ENCODE measurements at places on chromosomes 7 and 10.

- DNase-seq: peak; percentile 72
Observed at GRCh38 chr7:26813432-26813831, 51.0 kb downstream of the SKAP2 start.

DNA sequence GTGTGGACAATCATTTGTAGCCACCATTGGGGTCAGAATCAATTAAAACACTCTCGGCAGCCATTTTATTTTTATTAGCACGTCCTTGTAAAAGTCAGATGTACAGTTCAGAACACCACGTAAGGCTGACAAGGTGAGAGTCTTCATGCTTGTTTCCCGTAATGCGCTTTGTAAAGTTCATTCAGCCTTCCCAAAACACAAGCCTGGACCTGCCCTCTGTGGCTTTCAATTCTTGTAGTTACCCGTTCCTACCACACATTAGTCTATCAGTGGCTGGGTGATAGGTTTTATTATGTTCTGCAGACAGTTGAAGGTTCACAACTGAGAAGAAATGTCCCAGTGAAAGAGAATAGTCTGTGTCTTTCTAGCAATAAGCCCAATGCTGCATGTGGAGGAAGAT lies 35.4 kb downstream of the GAD2 start:
- no peak for DNase-seq

DNA sequence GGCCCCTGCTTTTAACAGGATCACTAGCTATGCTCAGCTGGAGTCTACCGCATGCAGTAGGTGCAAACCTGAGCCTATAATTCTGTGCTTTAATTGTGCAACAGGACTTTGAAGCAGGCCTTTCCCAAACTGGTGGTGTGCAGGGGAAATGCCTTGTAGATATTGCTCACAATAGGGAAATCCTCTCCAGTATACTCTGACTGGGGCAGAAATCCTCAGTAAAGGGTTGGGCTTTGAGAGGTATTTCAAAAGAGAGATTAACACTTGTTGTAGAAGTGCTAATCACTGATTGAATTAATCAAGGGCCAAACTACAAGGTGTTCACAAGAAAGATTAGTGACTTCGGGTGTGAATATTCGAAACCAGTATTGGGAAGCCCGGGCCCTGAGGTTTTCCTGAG lies 58.5 kb upstream of the EXOC6 start:
- DNase-seq: no peak

DNA sequence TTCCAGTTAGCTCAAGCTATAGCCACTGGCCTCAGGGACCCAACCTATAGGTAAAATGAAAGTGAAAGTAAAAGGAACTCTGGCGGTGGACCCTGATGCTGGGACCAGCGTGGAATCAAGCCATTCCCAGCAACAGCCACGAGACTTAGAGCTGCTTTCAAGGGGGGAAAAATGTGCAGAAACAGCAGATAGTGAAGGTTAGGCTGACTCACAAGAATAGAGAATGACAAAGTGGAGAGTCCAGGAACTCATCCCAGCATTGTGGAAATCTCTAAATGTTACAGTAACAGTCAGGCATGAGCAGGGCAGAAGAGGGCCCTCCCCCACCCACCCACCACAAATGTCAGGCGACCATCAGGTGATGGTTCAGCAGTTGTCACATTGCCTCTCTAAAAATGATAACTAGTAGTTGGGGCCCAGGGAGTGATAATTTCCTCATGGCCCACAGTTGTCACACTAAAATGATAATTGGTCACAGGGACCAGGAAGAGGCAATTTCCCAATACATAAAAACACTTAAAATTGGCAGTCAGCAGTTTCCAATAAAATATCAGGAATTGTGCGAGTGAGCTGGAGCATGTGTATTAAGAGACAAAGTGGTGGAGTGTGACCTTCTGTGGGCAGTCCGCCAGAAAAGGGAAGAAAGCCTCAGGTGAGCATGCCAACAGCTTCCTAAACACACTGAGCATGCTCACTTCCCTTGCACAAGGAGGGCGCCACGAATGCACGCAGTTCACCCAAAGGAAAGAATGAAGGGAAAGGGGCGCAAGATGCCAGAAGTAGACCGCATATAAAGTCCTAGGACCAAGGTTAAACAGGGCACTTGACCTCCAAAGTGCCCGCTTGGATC lies 129.8 kb upstream of the PPP1R3A start:
- no peak for DNase-seq

DNA sequence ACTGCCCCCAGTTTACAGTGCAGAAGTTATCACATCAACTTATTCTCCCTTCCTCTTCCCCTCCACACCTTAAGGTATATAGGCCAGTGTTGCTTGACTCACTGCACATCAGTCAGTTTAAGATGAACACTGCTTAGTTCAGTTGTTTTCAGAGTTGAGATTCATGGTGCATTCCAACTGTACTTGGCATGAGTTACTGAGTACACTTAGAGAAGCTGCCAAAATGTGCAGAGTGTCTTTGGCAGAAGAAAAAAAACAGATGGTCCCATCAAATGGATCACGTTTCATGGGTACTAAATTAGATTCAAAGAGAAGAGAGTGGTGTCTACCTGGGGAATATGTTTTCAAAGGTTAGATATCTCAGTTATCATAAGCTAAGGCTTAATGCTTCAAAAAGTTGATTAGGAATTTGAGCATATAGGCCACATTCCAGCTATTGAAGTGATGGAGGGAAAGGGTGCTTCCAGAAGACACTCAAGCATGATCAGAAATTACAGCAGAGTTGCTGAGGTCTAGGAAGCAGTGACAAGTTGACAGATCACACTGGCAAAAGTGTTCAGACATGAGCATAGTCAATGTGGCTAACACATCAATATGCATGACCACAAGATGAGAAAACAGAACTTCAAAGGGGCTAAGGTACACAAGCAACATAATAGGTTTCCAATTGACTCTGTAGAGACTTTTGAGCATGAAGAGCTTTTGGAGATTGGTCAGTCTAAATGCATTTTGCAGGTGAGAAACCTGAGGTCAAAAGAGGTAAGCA lies 579.2 kb upstream of the CELF2 start:
- no peak for DNase-seq

DNA sequence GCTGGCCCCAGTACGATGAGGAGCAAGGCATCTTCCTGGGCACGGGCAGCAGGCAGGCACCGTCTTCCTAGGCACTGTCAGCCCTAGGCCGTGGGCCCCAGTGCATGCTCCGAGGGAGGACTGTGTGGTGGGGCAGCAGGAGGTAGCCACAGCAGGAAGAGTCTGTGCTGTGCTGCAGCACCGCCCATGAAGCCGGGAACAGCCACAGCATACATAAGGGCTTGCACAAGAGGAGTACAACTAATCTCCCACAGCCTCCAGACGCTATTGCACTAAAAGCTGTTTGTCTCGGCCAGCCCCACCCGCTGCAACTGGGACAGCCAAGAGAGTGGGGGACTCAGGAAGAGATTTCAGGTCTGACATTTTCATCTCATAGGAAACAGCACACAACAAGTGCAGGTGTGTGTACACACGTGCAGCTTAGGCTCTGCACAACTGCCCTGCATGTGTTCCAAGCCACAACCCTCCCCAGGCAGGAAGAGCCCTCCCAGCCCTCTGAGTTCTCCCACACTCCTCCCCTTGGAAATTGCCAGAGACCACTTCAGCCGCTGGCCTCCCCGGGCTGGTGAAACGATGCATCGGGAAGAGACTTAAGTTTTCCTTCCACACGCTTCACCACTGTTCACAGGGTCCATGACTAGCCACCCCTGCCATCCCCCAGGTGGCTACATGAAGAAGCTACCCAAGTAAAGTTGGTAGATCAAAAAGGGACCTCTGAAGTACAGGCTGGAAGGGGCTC lies 88.1 kb upstream of the DDC start:
- DNase-seq: no peak

GRCh38 chr10:48658243-48658974 lies 26.3 kb upstream of the WDFY4 start:
- peak; percentile 90 for DNase-seq

GRCh38 chr10:103310197-103310596 lies 33.3 kb downstream of the INA start:
- DNase-seq: no peak

- no peak for DNase-seq
Observed at GRCh38 chr7:122525355-122525754, 173.6 kb downstream of the RNF133 start.

GRCh38 chr10:110708776-110709443 lies 64.8 kb downstream of the RBM20 start:
- peak; percentile 45 for DNase-seq

DNA sequence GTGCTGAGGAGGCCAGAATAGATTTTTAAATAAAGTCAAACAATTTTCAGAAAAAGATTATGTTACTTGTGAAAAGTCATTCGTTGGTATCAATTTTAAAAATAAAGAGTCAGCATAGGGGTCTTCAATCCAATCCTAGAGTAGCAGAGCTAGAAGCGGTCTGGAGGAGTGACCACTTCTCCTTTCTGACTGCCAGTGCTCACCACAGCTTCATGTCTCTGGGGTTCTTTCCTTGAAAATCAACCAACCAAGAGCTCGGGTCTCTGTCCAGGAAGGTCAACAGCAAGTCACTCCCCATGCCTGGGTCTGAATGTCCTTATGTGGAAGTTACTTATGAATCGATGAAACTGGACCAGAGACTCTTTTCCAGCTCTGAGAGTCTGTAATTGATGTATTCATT lies 14.3 kb downstream of the PTPRN2 start:
- DNase-seq: no peak

- no peak for DNase-seq
Observed at GRCh38 chr7:82339958-82340357, 103.6 kb downstream of the CACNA2D1 start.

DNA sequence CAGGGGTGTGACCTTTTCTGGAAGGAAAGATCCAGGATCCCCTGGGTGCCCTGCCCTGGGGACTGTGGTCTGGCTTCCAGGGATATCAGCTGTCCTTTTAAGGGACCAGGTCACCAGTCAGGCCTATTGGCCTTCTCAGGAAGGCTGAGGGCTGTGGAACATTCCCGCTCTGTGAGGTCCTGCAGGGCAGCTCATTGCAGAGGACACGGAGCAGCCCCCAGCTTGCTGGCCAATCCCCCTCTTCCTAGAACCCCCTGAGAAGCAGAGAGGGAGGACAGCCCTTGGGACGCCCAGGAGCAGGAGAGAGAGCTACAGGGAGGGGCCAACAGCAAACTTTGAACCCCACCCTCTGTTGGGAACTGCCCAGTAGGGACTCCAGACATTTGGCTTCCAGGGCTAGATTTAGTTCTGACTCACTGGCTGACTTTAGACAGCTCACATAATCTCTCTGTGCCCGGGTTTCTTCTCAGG lies 67.9 kb upstream of the COL13A1 start:
- DNase-seq: no peak

- no peak for DNase-seq
Observed at GRCh38 chr7:126804604-126805003, 448.1 kb downstream of the GRM8 start.

- no peak for DNase-seq
Observed at GRCh38 chr7:129437190-129437589, 3.0 kb downstream of the STRIP2 start.

- DNase-seq: no peak
Observed at GRCh38 chr10:14374745-14375445, 44.2 kb upstream of the FRMD4A start.
